ENCODE measurements at places on chromosomes 12 and 14. TPM values are rescaled to one million over a fixed set of nuclear protein-coding genes. Genes with fewer than 3 reads are reported as not detected.
A peak's percentile ranks its signal among the peaks of the same experiment; 100 is the strongest.

- no peak for DNase-seq
Observed at GRCh38 chr12:62998454-62998853, 63.5 kb upstream of the PPM1H start.

DNA sequence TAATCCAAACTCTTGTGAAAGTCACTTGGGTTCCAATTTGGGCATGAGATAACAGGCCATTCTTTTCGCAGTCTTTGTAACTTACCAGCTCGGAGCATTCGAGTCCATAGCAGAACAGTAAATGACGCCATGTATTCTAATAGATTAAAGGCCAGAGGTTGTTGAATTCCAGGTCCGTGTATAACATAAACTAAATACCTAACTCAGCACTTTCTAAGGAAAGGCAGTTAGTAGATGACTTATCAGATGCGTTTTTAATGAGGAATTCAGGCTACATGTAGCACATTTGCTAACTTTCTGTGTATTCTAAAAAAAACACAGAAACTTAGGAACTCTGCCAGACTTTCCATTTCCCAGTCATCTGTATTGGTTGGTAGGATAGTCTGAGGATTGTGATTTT is 52.8 kb upstream of the ATF1 start:
- no peak for DNase-seq

GRCh38 chr14:93994919-93995682 is 2.0 kb upstream of the CCDC197 start:
- no peak for DNase-seq

DNA sequence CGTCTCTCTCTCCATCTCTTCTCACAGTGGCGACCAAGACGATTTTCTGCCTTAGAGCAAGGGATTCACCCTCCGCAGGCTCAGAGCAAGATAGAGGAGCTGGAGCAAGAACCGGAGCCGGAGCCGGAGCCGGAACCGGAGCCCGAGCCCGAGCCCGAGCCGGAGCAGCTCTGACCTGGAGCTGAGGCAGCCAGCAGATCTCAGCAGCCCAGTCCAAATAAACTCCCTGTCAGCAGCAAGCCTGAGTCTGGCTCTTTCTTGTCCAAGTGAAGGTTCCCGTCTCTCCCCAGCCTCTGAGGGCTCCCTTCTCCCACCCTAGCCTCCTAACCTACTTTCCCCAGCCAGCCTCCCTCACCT is 5.9 kb downstream of the LAG3 start:
- DNase-seq, result peak; percentile 70

DNA sequence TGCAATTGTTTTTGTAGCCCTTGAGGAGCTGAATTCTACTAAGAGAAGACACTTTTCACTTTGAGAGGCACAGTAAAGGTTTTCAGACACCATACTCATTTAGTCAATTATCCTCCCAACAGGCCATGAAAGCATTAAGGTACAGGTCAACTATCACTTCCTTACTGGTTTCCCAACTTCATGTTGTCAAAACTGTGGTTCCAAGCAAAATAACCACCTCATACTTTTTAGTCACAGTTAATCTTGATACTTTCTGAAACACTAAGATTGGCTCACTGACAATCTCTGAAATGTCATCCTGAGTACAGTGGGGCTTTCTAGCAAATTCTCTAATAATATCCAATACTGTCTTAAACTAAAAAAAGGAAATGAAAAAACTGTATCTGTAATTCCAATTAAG is 71.7 kb downstream of the SLC2A13 start:
- DNase-seq, result no peak

DNA sequence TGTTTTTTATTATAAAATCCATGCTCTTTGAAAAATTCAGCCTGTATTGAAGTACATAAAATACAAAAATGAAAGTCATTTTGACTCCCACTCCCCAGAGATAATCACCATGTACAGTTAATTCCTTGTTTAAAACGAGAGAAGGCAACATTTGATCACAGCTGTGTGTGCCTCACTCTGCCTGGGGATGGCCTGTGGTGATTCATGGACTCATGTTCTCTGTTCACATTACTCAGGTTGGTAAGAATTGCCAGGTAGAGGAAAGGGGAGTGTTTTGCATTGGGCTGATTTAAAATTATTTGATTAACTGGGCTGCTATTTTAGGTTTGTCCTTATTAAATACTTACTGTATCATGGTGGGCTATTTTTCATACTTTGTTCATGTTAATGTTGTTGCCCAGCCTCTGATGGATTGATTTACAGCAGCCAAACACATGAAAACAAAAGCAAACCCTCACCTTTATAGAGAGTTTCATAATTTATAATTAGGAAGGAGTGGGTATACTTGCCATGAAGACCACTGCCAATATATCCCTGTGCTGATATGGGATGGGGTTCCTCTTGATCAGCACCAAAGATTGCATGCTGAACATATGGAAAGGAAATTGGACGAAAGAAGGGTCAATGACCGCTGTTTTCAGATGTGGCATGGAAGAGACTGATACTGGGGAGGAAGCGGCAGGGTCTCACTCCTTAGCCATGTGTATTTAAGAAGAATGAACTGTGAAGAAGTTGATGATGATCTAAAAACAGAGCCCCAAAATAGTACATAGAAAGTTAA is 3.0 kb downstream of the ZBTB1 start:
- DNase-seq, result no peak

GRCh38 chr12:4771960-4772566 is 51.9 kb downstream of the GALNT8 start:
- DNase-seq, result no peak

- DNase-seq, result no peak
Observed at GRCh38 chr14:92217936-92218335, 96.2 kb downstream of the CPSF2 start.

GRCh38 chr14:67137744-67138371 is 51.4 kb upstream of the GARIN2 start:
- DNase-seq, result no peak

GRCh38 chr12:1130571-1130970 is 139.5 kb downstream of the ERC1 start:
- no peak for DNase-seq

GRCh38 chr12:82008251-82008650 is 249.1 kb upstream of the PPFIA2 start:
- no peak for DNase-seq

DNA sequence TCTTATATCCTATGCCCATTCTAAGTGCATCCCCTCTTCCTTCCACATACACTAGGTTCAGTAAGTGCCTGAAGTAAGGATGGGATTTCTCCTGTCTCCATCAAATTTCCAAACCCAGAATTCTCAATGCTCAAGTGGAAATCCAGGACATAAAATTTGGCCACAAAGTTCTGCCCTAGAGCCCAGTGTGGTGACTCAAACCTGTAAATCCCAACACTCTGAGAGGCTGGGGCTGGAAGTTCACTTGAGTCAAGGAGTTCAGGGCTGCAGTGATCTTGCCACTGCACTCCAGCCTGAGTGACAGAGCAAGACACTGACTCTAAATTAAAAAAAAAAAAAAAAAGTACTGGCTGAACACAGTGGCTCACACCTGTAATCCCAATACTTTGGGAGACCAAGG is 4.5 kb upstream of the ARF3 start:
- DNase-seq, result no peak

- no peak for DNase-seq
Observed at GRCh38 chr14:22685467-22685866, 41.3 kb upstream of the OR6J1 start.

DNA sequence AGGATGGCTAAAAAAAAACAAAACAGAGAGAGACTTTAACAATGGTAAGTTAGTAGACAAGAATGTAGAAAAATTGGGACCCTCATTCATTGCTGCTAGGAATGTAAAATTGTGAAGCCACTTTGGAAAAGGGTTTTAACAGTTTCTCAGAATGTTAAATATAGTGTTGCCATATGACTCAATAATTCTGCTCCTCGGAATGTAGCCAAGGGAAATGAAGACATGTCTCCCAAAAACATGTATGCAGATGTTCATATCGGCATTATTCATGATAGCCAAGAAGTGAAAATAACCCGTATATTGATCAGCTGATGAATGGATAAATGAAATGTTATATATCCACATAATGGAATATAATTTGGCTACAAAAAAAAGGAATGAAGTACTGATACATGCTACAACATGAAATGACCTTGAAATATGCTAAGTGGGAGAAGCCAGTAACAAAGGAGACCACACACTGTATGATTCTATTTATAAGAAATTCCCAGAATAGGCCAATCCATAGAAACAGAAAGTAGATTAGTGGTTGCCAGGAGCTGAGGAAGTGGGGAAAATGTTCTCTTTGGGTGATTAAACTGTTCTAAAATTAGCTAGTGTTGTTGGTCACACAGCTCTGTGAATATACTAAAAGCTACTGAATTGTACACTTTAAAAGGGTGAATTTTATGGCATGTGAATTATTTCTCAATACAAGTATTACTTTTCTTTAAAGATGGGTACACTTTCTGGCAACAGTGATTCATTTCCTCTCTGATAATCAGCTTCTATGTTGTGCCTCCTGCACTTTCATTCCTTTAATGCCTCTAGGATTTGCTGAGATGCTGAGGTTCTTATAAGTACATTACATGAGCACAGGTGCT is 132.5 kb downstream of the DAAM1 start:
- DNase-seq, result no peak

DNA sequence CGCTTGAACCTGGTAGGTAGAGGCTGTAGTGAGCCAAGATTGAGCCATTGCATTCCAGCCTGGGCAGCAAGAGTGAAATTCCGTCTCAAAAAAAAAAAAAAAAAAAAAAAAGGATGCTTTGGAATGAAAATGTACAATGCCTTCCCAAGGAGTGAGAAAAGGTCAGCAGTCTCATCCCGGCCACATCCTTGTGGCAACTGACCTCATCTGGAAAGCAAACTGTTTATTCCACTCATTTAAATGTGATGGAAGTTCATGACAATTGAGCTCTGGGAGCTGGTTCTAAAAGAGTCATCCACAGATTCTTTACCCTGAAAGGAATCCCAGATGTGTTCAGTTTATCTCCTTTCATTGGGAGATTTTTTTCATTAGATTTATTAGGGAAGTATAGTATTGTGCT is 19.4 kb upstream of the LIMA1 start:
- no peak for DNase-seq

DNA sequence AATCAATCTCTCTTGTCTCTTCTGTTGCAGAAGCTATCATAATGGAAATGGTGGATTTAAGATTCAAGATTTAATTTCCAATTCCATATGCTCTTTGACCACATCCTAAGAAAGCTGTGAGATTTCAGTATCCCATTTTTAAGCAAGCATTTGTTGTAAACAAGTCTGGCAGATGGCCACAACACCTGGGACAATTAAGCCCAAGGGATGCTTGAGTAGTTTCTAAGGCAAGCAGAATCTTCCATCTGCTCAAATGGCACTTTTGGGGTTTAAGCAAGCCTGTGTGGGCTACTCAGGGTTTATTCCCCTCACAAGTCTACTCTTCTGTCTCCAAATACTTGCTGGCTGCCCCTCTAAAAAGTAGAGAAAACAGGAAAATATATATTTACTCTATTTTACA is 304.7 kb upstream of the SYT1 start:
- DNase-seq, result no peak

DNA sequence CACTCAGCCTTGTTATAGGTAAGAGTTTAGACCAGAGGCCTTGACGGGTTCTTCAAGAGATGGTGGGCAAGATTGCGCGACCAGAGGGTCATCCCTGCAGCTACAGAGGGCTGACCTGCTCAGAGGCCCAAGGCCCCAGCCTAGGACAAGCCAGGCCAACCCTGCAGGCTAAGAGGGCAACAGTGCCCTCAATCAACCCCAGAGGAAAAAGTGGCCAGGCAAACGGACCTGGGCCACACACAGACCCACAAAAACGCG is 1.3 kb downstream of the SSH1 start:
- no peak for DNase-seq

- no peak for DNase-seq
Observed at GRCh38 chr12:10701131-10701681, 21.9 kb downstream of the YBX3 start.

- no peak for DNase-seq
Observed at GRCh38 chr12:84585776-84586395, 326.7 kb downstream of the SLC6A15 start.

DNA sequence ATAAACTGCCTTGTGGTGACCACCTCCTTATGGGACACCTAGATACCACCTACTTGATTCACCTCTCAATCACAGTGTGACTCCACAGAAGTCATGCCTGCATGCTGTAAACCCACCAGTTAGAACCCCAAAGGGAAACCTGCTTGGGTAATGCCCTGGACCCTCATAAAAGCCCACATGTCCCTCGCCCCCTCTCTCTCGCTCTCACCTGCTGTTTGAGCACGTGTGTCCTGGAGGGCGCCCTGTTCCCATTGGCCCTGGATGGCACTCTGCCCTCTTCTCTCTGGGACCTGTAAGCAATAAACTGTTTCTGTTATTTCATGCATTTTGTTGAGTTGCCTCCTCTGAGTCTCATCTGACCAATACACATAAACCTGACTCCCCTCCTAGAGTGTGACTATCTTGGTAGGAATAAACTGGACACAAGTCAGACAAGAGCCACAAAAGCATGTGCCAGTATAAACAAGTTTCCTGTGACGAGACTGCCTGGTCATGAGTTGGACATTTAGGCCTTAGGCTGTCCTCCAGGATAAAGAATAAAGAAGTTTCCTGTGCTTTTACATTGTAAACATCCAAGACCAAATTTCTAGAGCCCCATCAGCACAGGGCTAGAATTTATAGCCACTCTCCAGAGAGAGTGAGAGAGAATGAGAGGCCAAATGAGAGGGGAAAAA is 8.6 kb downstream of the IFI27L2 start:
- no peak for DNase-seq

GRCh38 chr14:68268197-68268596 is 448.6 kb downstream of the RAD51B start:
- no peak for DNase-seq

DNA sequence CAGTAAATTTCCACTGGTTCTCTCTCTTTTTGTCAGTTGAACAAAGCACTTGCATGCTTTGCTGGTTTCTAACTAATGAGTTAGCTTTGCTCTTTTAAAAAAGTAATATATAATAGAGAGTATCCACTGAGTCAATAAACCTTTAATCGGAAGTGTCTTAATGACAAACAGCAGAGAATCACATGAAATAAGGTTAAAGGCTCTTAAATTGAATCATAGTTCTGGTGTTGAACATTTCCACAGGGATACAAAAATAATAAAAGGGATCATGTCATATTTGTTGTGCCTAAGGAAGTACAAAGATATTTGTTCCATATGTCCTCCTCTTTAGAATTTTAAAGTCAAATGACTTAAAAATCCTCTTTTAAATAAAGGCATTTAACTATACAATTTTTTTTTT is 362.6 kb downstream of the LRIG3 start:
- no peak for DNase-seq

RASSF9 gene
- total RNA-seq, result 1.5 TPM

DIO2 gene
- total RNA-seq, result 0.52 TPM

TMPO gene
- total RNA-seq, result 116 TPM

RPGRIP1 gene
- not detected for total RNA-seq

GZMH gene
- 0.54 TPM for total RNA-seq

BEGAIN gene
- total RNA-seq, result 4.6 TPM

DBX2 gene
- not detected for total RNA-seq

IFNG-AS1 gene
- not detected for total RNA-seq

TAS2R30 gene
- total RNA-seq, result 3.2 TPM
